ENCODE measurements at places on chromosomes 1 and 21.
A peak's percentile ranks its signal among the peaks of the same experiment; 100 is the strongest.

- peak; percentile 94 for DNase-seq
These were observed 382 bp upstream of the RASAL2 start for GRCh38 chr1:178093494-178093950.

- DNase-seq = no peak
These were observed 113.7 kb downstream of the ZNF281 start for GRCh38 chr1:200296091-200296661.

DNA sequence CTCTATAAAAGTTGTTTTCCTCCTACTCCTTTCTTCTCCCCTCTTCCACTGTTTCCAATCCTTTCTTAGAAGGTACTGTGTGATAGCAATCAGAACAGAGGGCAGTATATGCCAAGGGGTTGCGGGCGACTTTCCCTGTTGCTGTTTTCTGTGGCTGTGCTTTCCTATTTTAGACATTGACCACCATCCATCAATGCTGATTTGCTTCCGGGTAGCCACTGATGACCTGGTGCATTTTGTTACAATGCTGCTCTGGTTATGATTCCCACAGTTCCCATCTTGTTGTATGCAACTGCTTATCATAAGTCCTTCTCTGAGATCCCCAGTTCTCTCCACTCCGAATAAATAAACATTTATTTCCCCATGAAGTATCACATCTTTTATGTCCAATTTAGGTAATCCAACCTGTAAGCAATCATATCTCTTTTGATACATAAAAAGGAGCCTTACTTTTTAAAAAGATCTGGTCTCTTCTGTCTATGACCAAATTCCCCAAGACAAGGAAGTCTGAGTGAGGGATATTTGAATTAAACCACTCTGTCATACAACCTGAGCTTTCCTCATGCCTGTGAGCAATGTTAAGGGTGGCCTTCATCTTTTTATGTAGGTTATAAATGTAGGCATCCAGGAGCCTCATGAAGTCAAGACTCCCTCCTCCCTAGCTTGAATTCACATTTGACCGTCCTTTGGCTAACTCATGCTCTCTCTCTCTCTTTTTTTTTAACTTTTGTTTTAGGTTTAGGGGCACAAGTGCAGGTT lies 52.5 kb upstream of the CD55 start:
- DNase-seq = no peak

- no peak for DNase-seq
These were observed 33.3 kb upstream of the ERG start for GRCh38 chr21:38531591-38531990.

- no peak for DNase-seq
These were observed 65.8 kb upstream of the DIP2A start for GRCh38 chr21:46392921-46393320.
